Putamen (tissue), 1 donor: ENCODE measurements at places on chromosomes 1 and 21.

DNA sequence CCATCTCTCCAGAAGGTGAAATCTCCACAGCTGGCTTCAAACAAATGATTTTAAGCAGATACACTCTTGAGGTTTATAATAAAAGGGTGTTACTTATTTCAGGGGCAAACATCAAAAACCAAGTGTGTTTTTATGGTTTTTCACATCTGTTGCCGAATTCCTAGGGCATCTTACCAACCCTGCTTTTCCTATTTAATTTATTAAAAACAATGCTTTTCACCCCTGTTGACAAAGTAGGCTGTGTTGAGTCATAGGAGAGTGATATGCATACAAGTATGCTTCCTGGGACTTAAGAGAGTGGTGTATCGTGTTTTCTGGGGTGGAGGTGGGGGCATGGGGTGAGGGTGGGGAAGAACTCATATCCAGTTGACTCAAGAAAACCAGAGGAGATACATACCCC, 29.3 kb upstream of the IL20 start:
- DNase-seq = no peak

DNA sequence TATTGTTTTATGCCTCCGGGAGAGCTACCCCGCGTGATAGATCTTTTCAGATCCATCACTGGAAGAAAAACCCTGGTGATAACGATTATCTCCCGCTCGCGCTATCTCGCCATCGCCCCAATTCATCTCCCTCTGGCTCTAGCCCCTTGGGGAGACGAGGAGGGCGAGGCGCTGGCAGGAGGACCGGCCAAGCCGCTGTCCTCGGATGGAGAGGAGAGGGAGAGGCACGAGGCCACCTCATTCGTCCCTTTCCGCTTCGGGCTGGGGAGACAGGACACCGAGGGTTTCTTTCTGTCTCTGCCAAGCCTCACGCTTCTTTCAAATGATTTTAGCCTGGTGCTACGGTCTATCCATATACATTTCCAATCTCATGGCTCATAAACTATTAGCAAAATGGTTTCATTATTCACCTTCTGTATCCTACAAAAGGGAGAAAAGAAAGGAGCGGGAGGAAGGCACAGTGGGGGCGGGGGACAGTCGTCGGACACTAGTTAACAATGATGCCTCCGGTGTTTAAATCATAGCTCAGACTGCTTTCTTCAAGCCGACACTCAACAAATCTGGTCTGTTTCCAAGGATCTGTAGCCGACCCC, 415.0 kb upstream of the ESRRG start:
- no peak for DNase-seq

- no peak for DNase-seq
Measured at GRCh38 chr1:222023025-222023424, 281.1 kb upstream of the DUSP10 start.

GRCh38 chr1:168499688-168500049, 44.1 kb downstream of the XCL2 start:
- no peak for DNase-seq

- DNase-seq = no peak
Measured at GRCh38 chr1:179167418-179167777, 62.1 kb downstream of the ABL2 start.

- no peak for DNase-seq
Measured at GRCh38 chr1:10785728-10786638, 10.5 kb downstream of the CASZ1 start.

GRCh38 chr1:81432059-81432458, 368.7 kb upstream of the ADGRL2 start:
- DNase-seq = no peak

GRCh38 chr1:21100481-21100921, 76.2 kb downstream of the EIF4G3 start:
- no peak for DNase-seq
